ENCODE measurements at places on chromosomes 12 and 14.

DNA sequence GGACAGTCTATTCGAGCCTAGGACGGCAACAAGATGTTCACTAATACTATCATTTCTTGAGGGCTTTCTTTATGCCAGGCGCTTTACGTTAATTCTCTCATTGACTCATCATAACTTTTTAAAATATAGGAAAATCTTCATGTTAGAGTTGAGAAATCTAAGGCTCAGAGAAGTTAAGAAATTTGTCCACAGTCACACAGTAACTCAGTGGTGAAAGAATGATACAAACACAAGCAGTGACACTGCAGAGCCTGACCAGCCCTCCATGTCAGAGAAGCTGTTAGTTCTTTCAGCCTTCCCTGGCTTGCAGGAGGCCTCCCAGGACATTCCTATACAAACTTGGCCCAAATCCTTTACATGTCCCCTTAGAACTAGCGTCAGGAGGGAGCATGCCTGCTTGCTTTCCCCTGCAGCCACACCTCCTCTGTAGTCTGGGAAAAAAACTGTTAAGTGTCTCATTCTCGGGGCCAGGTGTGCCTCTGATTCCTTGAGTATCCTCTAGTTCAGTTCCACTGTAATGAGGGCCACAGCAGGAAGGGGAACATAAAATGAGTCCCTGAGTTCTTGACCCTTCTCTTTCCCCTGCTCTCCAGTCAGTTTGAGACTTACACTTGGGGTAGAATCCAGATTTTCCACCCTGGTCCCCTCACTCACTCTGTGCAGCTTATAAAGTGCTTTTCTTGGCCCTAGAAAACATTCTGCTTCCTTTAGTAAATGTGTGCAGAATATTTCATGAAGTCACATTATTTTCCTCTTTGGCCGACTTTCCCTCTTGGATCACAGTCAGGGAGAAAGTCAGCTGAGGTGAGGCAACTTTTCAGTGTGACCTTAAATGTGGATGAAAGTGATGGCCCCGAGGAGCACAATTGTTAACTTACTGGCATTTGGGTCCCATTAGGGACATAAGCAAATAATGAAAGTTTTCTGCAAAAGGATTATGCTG lies 152.2 kb upstream of the HIF1A start:
- ATAC-seq, result no peak

GRCh38 chr12:103799857-103800771 lies 40.9 kb downstream of the NT5DC3 start:
- peak; percentile 46 for ATAC-seq

- ATAC-seq, result no peak
Measured at GRCh38 chr12:60616400-60616799, 1020.6 kb downstream of the SLC16A7 start.

DNA sequence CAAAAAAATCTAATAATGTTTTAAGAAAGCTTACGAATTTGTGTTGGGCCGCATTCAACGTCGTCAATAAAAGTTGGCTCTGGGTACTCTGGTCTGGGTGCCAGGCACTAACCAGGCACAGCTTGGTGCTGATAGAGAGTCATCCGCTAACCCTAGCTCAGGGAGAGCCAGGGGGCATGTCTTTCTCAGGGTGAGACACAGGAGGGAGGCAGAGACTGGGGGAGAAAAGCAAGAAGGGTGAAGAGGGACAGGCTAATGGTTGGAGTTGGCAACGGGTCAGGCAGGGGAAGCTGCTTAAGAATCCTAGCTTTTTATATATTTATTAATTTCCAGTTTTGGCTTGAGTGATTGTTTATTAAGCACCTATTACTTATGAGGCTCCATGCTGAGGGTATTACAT lies 105.0 kb downstream of the CMKLR1 start:
- ATAC-seq, result peak; percentile 57

- ATAC-seq, result peak; percentile 62
Measured at GRCh38 chr12:24280056-24280842, 330.8 kb upstream of the SOX5 start.

DNA sequence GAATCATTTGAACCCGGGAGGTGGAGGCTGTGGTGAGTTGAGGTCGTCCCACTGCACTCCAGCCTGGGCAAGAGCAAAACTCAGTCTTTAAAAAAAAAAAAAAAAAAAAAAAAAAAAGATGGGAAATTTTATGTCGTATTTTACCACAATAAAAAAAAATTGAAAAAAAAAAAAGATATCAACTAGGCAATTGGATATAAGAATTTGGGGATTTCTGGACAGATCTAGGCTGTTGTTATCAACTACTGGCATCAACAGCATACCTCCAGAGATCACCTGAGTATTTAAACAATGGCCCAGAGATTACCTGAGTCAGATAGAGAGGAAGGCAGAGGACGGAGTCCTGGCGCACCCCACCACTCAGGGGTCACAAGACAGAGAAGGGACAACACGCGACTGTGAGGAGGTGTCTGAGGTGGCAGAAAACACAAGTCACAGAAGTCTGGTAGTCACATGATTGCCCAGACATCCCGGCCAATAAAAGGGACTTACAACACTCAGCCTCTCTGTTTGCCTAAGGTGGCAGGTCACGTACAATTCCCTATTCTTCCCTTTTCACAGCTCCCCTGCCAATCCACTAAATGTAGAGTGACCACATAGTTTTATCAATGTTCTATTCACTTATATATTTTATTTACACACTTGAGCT lies 1.8 kb downstream of the SPRING1 start:
- ATAC-seq, result no peak

DNA sequence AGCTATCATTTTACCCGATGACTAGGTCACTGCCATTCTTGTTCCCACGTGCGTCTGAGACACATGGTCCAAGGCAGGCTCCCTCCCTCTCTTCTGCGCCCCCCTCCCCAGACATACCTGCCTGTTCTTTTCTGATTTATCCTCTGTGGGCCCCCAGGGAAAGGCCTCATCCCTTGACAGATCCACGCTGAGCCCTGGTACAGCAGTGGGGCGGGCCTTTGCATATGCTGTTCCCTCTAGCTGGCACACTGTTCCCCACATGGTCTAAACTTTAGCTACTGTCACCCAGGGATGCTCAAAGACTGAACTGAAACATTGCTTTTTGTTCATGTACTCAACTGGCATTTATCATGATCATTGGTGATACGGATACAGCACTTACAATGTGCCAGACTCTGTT lies 122.5 kb downstream of the SCARB1 start:
- no peak for ATAC-seq

GRCh38 chr12:54383041-54383609 lies 1.4 kb downstream of the ZNF385A start:
- no peak for ATAC-seq

- ATAC-seq, result no peak
Measured at GRCh38 chr12:101671833-101672232, 25.6 kb upstream of the CHPT1 start.

GRCh38 chr12:82468563-82468962 lies 110.2 kb downstream of the METTL25 start:
- no peak for ATAC-seq

- ATAC-seq, result no peak
Measured at GRCh38 chr14:99732436-99733210, 48.5 kb downstream of the CYP46A1 start.

DNA sequence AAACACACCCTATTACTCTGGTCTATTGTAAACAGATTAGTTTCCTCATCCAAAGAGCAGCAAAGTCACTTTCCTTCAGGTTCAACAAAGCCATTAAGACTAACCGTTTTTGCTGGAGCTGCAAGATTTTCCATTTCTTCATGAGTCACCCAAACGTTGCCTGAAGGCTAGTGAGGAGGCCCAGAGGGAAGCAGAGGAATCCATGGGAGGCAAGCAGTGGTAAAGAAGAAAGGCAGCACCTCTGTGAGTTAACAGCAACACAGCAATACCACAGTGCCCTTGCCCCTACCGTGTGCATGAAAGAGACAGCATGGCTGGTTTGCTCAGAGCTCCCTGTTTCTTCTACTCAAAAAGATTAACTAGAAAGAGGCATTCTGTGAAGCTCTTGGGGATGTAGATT lies 206.3 kb downstream of the ACSS3 start:
- ATAC-seq, result no peak

GRCh38 chr12:128388461-128389000 lies 121.6 kb downstream of the TMEM132C start:
- peak; percentile 59 for ATAC-seq

DNA sequence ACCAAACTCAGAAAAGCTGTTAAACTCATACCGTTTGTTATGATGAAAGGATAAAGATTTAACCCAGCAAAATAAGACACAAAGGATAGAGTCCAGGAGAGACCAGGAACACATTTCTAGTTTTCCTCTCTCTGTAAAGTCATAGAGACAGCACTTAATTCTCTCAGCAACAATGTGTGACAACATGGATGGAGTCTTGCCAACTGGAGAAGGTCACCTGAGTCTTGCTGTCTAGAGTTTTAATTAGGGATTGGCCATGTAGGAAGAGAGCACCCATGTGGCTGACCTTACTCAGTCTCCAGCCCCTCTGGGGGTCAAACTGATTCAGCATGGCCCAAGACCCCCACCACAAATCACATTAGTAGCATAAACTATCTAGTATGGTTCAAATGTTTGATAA lies 151.0 kb upstream of the ATF7IP start:
- no peak for ATAC-seq

- ATAC-seq, result no peak
Measured at GRCh38 chr12:69922999-69923398, 98.0 kb downstream of the MYRFL start.

DNA sequence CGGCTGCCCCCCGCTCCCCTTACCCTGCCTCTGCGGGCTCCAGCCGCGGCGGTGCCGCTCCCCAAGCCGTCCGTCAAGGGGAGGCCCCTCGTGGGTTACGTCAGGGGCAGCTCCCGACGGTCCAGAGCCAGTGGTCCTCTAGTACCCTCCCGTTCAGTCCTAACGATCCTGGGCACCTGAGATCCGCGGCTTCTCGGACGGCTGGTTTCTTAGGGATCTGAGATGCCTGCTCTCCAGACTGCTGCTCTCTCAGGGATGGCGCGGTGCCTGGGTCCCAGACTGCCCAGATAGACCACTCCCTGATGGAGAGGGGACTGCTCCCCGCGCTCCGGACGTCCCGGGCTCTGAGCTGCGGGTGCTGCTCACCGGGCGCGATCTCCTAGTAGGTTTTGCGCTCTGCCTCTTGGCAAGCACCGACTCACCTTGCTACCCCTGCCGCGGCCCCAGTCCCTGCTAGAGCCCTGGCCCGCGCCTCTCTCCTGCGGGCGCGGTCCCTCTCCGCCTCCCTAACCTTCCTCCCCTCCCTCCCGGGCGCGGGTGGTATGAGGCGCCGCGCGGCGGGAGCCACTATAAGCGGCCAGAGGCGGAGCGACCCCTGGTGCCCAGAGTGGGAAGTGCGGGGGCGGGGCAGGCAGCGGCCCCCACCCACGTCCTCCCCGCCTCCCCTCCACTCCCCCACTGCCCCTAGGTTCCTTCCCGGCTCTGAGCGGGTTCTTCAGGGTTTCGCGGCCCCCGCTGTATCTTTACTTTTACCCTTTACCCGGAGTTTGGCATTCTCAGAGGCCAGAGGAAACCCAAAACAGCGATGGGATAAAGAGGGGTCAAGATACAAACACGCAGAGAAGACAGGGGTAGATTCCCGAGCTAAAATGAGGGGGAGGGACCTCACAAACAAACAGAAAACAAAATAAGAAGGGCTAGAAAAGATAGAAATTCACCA lies at the start of gene C1QL4:
Gene C1QL4 (minus strand): TSS at position 544 of the 940 bp plus-strand sequence. CDS start 711 bp downstream, outside the sequence.
- ATAC-seq, result peak; percentile 72

DNA sequence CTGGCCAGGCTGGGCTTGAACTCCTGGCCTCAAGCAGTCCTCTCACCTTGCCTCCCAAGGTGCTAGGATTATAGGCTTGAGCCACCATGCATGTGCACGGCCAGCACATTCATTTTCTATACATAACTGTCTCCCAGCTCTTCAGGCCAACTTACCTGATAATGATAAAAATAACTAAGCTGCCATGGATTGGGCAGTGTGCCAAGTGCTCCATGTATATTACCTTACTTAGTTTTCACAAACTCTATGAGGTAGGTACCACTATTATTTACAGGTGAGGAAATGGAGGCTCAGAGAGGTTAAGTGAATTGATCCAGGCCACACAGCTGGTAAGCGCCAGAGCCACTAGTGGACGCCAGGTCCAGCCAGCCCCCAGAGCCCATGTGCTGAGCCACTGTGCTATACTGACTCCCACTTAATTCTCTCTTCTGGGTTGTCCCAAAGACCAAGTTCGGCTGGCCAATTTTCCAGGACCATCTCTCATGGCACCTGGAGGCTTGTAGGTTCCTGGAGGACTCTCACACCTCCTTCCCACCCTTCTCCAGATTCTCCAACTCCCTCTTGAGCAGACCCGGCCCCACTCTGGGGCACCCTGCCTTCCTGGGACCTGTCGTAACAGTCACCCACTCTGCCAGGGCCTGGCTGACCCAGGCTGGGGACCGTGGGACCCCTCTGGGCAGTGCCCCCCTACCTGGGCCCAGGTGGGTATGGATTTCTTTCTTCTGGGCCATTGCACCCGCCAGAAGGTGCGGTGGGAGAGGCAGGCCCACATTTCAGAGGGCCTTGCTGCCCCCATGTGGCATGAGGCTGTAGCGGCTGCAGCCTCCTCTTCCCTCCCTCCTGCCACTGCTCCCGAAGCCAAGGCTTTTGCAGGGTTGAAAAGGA lies 30.2 kb upstream of the CIPC start:
- ATAC-seq, result peak; percentile 70

DNA sequence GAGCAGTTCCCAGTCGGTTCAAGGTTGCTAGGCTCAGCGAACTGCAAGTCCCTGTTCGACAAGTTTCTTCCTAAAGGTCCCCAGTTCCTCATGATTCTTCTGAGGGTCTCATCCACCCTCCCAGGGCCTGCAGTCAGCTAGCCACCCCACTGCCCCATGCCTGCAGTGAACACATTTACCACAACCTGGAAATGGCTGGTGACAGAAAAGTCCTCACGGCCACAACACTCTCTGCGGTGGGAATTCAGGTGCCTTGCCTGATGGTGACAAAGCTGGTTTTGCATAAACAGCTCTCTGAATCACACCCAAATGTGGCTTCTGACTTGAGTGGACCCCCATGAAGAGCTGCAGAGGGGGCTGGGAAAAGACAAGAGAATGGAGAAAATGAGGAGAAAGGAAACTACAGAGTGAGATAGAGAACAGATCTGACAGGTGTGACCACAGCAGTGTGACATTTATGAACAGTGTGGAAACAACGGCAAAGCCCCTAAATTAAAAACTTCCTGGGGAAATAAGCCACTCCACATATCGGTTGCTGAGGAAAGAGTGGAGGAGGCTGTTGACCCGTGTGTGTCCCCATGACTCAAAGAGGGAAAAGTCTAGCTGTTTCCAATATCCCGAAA lies 1.3 kb upstream of the CD27 start:
- ATAC-seq, result no peak

- ATAC-seq, result peak; percentile 85
Measured at GRCh38 chr12:52879394-52880351, 25.2 kb downstream of the KRT8 start.

DNA sequence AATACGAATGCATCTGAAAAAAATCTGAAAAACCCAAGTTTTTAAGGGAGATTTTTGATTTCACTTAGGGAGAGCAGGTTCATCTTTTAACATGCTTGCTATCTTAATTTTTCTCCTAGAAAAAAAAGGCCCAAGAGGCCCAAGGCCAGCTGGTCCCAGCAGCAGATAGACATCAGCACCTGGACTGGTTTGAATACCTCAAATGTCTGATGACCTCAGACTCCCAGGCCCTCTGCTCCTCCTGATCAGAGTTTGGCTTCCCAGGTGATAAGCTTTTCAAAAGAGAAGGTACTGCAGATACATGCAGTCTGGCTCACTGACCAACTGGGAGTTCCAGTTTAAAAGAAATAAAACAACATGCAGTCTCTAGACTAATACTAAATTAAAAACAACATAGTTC lies 82.6 kb downstream of the C2CD5 start:
- ATAC-seq, result no peak

GRCh38 chr12:64825143-64826021 lies 935 bp downstream of the TBC1D30 start:
- ATAC-seq, result peak; percentile 37

- ATAC-seq, result no peak
Measured at GRCh38 chr14:60736494-60736893, 1.9 kb downstream of the MNAT1 start.
